ENCODE measurements at places on chromosomes 1 and 21. TPM values are rescaled to one million over a fixed set of nuclear protein-coding genes. Genes with fewer than 3 reads are reported as not detected.

The CEP104 gene
- polyA plus RNA-seq: 18.3 TPM

The CMPK1 gene
- 119 TPM for polyA plus RNA-seq

The CD247 gene
- 63.3 TPM for polyA plus RNA-seq

The RGS16 gene
- 1.9 TPM for polyA plus RNA-seq

The NTRK1 gene
- polyA plus RNA-seq: not detected

The ANKRD35 gene
- polyA plus RNA-seq: not detected

The VTCN1 gene
- not detected for polyA plus RNA-seq

The CGN gene
- polyA plus RNA-seq: not detected

The ESRRG gene
- 0.43 TPM for polyA plus RNA-seq

The MTARC1 gene
- polyA plus RNA-seq: 1.6 TPM

The DSTYK gene
- polyA plus RNA-seq: 6.1 TPM

The KRTAP7-1 gene
- not detected for polyA plus RNA-seq

The ALPL gene
- polyA plus RNA-seq: 1.4 TPM

The NBPF20 gene
- 0.41 TPM for polyA plus RNA-seq

Data from IgD-negative memory B cell (primary cell).